ENCODE measurements at places on chromosomes 3 and 15.

- DNase-seq = no peak
Observed at GRCh38 chr3:160540551-160540950, 24.8 kb downstream of the KPNA4 start.

DNA sequence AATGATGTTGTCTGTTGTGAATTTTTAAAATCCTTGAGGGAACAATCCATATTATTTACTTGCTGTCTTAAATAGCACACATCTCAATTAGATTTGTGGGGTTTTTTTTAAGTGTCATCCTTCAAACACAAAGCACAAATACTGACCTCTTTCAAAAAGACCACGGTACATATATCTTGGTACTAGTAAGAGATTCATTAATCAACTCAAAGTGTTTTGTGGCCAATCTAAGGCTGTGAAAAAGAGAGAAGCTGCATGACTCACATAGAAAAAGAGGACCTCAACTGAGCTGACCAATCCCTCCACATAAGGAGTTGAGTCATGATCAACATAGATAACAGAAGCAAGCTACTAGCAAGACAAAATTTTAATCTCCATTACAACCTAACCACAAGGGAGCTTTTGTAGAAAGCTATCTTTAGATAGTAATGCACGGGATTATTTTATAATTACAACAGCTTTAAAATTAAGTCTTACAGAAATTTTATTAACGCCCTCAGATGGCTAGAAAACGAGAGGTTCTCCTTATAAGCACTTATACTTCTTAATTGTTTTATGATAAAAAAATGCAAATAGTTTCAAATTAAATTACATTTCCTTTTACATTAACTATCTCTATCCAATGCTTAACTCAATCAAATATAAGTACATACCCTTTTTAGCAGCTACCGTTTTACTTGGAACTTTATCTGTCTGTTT, 60.5 kb downstream of the TOP2B start:
- no peak for DNase-seq

DNA sequence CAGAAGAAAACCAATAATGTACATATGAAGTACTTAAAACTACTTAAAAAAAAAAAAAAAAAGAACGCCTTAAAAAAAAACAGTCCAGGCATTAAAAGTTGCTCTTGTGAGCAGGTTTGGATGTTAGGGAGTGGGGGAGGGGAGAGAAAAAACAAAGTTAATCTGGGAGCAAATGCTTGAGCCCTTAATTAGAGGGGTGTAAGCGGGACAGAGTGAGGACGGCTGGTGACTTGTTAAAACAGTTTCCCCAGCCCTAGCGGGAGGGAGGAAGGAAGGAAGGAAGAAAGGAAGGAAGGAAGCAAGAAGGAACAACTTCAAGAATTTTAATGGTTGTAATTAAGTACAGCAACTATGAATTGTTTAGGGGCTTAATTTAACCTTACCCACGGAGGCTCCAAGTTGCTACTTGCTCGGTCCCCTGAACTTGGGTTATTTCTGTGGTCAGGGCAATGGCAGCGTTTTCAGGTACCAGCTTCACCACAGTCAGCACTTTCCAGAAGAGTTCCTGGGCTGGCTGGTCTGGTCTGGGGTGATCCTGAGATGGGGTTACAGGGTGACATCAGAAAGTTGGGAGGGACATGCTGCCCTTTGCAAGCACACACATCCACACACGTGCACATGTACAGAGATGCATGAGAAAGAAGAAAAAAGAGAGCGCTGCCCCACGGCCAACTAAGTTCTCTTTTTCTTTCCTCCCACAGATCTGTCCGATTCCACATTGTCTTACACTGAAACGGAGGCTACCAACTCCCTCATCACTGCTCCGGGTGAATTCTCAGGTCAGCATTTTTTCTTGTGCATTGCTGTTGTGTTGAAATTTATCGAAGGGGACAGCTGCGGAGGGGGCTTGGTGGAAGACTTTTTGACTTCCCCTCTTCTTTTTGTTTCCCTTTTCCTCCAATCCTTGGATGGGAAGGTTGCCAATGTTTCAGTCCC, 14.0 kb downstream of the SMAD6 start:
- DNase-seq = no peak

- DNase-seq = no peak
Observed at GRCh38 chr15:39317225-39317624, 263.7 kb upstream of the THBS1 start.

- DNase-seq = no peak
Observed at GRCh38 chr3:193897288-193897687, 238.7 kb upstream of the HES1 start.

- DNase-seq = no peak
Observed at GRCh38 chr3:137062250-137062649, 104.5 kb downstream of the IL20RB start.

DNA sequence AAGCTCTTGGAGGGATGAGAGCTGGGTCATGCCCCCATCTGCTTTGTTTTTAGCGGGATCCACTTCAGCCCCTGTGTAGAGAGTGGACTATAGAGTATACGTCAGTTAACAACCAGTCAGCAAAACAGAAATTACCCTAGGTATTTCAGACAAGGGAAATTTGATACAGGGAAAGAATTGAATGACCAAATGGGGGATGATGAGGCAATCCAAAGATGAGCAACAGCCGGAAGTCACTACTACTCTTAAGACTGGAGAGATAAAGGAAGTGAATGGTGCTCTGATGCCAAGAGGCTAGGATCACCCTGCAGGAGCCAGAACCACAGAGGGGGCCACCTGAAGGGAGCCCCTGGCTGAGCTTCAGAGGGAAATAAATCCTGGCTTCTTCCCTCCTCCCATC, 1.7 kb upstream of the GPR62 start:
- no peak for DNase-seq

GRCh38 chr15:50134524-50135024, 15.5 kb upstream of the ATP8B4 start:
- no peak for DNase-seq

DNA sequence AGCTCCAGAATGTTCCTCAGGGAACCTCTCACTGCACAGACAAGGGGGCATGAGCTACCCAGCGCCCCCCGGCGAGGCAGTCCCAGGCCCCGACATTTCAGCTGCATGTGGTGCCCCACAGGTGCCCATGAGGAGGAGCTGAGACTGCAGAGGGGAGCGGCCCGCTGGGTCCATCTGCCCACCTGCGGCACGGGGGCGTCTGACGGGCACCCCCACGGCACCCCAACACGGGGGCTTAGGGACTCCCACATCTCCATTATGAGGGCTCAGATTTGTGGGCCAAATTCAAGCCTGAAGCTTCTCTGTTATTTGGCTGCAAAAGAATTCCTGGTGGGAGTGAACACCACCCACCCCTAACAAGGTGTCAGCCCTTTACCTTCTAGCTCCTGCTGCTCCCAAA, 258.4 kb downstream of the UACA start:
- DNase-seq = no peak
